B cell (primary cell): ENCODE measurements at places on chromosomes 12 and 14.

DNA sequence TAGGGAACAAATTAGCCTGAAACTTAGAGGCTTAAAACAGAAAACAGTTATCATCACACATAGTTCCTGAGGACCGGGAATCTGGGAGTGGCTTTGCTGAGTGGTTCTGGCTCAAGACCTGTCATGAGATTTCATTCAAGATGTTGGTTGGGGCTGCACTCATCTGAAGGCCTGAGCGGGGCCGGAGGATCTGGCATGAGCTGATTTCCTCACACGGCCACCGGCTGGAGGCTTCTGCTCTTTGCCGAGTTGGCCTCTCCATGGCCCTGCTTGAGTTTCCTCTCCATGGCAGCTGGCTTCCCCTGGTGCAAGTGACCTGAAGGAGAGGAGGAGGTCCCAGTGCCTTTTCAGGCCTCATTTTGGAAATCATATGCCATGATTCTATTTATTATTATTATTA lies 128.1 kb downstream of the PAPOLA start:
- no peak for DNase-seq

DNA sequence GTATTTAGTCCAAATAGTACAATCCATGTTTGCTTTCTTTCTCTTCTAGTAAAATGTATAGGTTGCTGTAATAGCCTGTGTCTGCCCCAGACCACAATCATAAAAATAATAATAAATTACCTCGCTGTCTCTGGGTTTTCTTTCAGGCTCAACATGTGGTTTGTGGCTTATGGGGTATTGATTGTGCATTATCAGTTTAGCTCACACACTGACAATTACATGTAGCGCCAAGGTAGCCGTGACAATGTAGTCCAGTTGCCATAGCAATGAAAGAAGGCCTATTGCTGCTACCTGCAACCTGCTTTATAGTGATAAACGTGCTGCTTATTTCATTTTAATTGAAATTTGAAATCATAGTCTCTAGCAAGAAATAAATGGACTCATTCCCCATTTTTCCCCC lies 1009.8 kb downstream of the NRXN3 start:
- DNase-seq: no peak

- DNase-seq: no peak
Observed at GRCh38 chr14:20836668-20837338, 34.2 kb upstream of the RNASE1 start.

DNA sequence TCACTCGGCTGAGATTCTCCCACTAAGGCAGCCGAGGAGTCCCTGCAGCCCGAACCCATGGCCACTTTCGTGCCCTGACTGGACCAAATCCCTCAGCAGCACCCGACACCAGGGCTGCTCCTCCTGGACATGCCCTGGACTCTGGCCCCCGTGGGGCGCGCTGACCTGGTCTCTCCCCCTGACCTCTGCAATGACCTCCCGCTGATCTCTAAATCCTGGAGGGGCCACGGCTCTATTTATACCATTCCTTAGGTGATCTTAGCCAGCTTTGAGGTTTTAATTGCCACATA lies 148.4 kb downstream of the PIWIL1 start:
- DNase-seq: no peak

GRCh38 chr14:59595071-59595470 lies 18.5 kb upstream of the CCDC175 start:
- DNase-seq: no peak

DNA sequence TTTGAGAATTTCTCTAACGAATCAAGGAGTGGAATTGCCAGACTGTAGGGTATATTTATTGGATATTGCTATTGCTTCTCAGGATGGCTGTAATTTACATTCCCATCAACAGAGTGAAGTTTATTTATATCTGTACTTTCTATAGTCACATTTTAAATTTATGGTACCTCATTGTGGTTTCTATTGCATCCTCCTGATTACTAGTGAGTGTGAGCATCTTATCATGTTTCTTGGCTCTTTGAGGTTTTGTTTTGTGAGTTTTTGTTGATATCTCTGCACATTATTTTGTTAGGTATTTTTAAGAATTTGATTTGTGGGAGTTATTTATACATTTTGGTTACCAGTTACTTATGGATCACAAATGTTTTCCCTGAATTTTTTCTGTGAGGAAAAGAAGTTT lies 13.9 kb downstream of the DNM1L start:
- no peak for DNase-seq

GRCh38 chr14:85273099-85273677 lies 256.8 kb upstream of the FLRT2 start:
- DNase-seq: no peak

DNA sequence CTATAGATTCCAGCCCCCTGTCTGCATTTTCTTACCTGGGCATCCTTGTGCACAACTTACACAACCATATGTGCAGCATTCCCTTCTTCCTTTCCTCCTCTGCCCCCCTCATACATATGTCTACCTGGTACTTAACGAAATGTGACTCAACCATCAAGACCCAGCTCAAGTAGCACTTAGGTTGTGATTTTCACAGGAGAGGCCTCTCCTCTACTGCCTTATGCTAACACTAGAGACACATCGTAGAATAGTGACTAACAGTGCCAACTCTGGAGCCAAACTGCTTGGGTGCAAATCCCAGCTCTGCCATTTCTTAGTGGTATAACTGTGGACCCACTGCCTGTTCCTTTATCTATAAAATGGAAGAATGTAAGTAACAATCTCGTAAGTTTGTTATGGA lies 24.1 kb upstream of the PLEKHA5 start:
- DNase-seq: no peak

DNA sequence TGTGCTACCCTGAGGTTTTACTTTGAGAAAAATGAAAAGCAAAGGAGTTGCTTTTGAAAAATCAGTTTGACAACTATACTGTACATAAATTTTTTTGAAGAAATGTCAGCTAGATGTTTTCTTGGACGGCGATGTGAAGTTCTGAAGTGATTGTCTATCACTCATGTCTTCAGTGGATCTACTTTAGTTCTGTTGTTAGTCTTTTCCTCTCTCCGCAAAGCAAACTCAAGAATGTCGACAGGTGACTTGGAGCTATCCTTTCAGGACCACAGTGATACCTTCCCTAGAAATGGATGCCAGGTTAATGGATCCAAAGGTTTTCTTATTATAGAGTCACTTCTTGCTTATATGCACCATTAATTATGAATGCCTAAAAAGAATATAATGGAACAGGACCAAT lies 1.2 kb downstream of the PTPRO start:
- no peak for DNase-seq

- no peak for DNase-seq
Observed at GRCh38 chr14:96574633-96575632, 72.8 kb downstream of the PAPOLA start.

- DNase-seq: no peak
Observed at GRCh38 chr12:94790370-94790769, 140.0 kb upstream of the TMCC3 start.
